CMK (cell line): ENCODE measurements at places on chromosomes 5 and 9.
A peak's percentile ranks its signal among the peaks of the same experiment; 100 is the strongest.

DNA sequence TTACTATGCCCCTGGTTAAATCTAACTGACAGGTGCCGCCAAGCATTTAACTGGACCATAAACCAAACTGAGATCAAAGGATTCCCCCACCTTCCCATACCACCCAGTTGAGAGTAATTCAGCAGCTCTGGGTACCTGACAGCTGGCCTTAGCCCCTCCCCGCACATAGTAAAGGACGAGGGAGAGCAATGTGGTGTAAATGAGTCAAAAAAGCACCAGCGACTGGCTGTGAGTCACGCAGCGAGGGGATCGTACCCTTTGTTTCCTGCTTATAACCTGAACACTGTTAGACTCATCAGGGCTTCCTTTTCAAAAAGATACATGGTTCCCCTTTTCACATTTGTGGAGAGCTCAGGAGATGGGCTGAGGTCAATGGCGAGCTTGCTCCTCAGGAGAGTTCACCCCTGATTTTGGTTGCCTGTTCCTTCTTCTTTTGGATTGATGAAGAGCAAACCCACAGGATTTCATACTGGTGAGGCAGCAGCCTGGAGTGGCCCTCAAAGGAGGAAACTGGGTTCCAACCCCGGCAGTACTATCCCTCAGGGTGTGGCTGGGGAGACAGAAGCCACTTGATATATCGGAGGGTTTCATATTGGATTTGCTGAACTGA is 71.5 kb downstream of the ANKRD33B start:
- no peak for DNase-seq

GRCh38 chr5:56314529-56314928 is 81.4 kb upstream of the ANKRD55 start:
- DNase-seq: no peak

- DNase-seq: no peak
Measured at GRCh38 chr5:114581136-114581535, 219.3 kb downstream of the KCNN2 start.

DNA sequence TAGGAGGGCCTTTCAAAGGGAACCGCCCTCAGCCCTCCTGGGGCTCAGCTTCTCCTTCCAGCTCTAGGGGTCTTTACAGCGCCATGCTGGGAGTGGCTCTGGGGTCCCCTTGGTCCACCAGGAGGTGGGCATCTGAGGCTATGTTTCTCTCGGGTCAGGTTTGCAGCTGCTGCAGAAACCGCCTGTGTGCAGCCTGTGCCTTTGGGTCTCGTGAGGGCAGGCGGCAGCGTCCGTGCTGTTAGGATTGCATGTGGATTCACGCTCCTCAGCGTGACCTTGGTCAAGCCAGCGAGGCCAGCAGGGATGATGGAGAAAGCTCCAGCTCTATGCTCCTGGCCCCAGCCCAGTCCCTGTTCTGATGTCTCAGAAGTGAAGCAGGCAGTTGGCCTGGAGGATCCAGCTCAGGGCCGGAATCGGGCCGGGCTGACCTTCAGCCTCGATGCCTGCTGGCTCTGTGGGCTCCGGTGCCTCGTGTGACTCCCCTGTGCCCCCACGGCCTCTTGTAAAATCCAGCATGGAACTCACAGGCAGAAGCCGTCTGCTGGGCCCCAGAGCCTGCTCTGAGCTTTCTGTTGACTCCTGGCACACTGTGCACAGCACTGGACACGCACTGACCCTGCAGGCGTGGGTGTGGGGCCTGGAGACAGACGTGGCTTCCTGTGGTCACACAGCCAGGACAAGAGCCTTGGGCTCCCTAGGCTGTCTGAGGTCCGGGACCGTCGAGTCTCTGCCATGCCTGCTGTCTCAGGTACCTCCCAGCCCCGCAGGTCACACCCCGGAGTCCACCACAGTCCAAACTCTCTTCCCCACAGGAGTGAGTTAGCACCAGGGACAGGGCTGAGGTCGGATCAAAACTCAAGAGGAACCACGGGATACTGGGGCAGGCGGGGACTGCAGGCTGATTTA is 54.3 kb downstream of the TRIP13 start:
- DNase-seq: no peak

- DNase-seq: no peak
Measured at GRCh38 chr9:80061940-80062339, 490.2 kb downstream of the TLE4 start.

DNA sequence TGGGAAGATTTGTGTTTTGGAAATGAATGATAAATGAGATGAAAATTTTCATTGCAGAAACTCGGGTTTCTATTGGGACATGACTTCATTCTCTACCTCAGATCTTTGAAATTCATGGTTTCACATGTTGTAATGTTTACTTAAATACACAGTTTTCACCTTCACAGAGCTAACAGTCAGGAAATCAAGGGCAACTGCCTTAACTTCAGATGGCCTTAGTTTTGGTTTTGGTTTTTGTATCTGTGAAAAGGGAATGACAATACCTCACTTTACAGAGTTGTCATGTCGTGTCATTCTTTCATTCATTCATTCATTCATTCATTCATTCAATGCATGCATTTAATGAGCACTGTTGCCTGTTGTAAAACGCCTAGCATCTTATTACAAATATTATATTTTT is 41.9 kb downstream of the NIM1K start:
- DNase-seq: no peak

GRCh38 chr9:128159522-128159783 is 612 bp upstream of the BBLN start:
- DNase-seq: peak; percentile 85

DNA sequence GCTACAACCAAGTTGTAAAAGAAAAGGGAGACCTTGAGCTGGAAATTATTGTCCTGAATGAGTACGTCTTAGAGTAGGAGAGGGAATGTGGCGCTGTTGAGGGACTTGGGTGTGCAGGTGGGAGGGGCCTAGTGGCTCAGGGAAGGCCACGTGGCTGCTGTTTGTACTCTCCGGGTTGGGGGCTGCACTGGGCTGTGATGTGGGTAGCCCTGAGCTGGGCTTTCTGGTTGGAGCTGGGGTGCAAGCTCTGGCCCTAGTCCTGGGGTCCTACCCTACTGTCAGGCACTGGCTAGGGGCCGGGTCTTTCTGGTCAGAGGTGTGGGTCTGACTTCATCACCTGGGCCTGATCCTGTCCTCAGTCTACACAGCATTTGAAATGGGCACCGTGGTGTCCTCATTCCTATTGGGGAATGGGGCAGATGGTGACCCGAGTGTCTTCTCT is 19.1 kb upstream of the GLE1 start:
- DNase-seq: no peak

DNA sequence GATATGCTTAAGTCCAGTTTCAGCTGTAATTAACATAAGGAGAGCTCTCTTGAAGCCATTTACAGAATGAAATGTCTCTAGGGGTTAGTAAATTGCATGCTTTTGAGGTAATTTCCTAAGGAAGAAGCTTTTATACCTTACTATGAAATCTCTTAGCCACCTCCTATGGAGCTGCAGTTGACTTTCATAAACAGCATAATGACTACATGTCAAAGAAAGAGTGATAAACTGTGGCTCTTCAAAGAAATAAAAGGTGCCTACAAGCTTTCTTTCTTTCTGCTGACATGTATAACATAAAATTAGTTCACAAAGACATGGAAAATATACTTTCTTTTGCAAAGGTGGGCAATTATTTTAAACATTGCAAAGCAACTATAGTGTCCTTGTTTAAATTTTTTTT is 90.8 kb downstream of the TMEM167A start:
- no peak for DNase-seq

GRCh38 chr9:116589392-116590354 is 97.4 kb upstream of the TRIM32 start:
- DNase-seq: peak; percentile 62

GRCh38 chr5:68283766-68284165 is 68.2 kb downstream of the PIK3R1 start:
- no peak for DNase-seq

GRCh38 chr9:126327714-126328185 is 1.1 kb downstream of the MVB12B start:
- no peak for DNase-seq

- DNase-seq: no peak
Measured at GRCh38 chr9:100521282-100521681, 48.3 kb downstream of the TMEFF1 start.

DNA sequence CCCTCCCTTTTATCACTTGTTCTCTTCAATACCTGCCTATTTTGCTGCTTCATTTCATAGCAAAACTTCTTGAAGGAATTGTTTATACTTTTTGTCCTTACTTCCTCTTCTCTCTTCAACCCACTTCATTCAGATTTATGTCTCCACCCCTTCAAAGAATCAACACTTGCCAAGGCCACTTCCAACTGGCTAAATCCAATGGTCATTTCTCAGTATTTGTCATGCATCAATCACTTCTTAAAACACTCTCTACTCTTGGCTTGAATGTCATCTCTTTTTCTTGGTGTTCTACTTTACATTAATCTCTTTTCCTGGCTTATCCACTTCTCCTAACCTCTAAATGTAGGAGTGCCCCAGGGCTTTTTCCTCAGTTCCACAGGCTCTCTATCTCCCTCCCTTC is 8.3 kb upstream of the FCHO2 start:
- DNase-seq: no peak

- no peak for DNase-seq
Measured at GRCh38 chr9:112771359-112772214, 21.0 kb downstream of the SNX30 start.

GRCh38 chr9:16868701-16869100 is 1.8 kb downstream of the BNC2 start:
- DNase-seq: no peak

GRCh38 chr9:89978185-89978584 is 373.4 kb downstream of the GADD45G start:
- DNase-seq: no peak

DNA sequence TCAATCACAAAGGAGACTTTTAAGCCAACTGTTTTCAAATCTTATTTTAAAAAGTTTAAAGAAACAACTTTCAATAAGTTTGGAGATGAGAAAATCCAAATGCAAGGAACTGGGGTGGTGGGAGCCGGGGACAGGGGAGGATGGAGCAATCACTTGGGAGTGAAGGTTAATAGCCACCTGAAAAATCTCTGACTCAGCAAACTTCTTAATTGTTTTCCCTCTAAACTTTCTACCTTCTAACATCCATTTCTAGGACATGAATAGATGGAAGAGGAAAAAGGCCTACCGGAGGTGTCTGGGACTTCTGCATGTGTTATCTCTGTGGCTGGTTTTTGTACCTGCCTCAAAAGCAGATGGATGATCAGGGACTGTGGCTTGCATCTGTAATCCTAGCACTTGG is 360.6 kb downstream of the OSTF1 start:
- DNase-seq: no peak

DNA sequence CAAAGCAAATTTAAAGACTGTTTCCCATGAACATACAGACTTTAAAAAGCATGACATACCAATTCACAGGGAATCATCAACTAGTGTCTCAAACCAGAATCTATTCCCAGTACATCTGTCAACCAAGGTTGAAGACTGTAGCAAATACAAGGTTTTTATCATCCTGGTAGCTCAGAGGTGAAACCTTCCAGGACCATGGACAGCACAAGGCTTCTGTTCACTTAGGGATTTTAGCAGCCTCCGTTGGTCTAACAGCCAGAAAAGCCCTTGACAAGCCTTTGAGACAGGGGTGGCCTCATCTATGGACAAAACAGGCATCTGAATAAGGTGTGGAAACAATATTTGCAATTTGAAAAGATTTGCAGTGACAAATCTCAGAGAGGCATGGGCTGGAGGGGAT is 119.0 kb downstream of the TRIM32 start:
- no peak for DNase-seq

- DNase-seq: no peak
Measured at GRCh38 chr9:18073002-18073401, 401.0 kb upstream of the ADAMTSL1 start.

DNA sequence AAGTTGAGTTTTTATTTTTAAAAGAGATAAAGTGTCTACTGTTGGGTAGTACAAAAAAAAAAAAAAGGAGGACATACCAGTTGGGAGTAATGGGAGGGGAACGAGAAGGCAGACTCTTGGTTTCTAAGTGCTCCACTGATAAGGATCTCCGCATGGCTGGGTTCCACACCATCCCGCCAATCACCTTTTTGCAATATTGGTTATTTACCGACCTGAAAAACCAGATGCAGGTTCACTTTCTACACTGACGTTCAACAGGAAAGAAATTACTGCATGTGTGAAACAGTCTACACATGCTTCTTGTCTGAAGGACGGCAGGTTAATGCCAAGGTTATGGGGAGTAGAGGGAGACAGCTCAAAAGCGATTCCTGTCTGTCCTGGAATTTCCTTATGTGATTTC is 75.5 kb downstream of the PTPN3 start:
- no peak for DNase-seq

GRCh38 chr9:21121595-21122251 is 19.9 kb downstream of the IFNW1 start:
- no peak for DNase-seq

- no peak for DNase-seq
Measured at GRCh38 chr5:9654886-9655285, 24.7 kb upstream of the TAS2R1 start.

- DNase-seq: no peak
Measured at GRCh38 chr9:89732295-89732938, 127.6 kb downstream of the GADD45G start.

DNA sequence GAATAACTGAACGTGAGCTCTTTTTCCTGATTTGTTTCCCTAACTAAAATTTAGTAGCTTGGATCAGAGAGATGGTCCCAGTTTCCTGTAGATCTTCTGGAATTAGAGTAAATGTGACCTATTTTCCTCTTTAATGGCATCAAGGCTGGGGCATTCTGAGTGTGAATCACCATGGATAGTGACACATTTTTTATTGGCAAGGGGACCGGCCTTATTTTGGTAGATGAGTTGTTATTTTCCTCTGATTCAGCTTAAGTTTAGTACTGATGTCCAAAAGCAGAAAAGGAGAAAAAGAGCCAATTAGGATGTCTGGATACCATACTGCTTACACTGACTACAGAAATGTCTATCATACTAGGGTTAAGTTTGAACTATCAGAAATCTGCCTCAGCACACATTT is 68.1 kb downstream of the RNF38 start:
- DNase-seq: no peak

- no peak for DNase-seq
Measured at GRCh38 chr9:32247168-32247567, 137.3 kb upstream of the ACO1 start.

DNA sequence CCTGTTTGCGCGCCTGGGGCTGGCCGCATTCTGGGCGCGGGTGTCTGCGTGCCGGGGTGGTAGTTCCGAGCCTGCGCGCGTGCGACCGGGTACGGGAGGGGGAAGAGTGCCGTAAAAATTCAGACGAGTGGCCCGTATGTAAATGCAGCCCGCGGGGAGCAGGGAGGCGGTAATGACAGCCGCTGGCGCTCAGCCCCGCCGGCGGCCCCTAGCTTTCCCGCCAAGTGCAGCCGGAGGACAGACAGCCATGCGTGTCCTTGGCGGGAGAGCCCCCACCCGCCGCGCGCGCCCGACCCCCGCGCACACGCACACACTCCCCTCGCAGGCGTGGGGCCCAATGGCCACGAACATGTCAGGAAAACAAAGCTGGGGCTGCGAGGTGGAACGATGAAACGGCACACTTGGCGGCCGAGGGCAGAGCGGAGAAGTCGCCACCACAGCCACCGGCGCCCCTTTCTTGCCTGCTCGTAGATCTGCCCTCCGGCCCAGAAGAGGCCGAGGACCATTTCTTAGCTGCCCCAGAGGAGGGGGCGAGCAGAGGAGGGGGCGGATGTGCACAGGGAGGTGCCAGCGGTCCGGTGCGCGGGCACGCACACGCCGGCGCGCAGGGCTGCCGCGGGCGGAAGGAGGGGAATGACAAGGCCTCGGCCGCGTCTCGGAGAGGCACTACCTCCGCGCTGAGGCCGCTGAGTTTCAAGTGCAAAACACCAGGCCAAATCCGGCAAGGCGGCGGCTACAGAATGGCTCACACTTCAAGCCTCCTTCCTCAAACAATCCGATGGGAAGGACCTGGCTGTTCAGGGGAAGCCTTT is 208.4 kb downstream of the MEF2C start:
- peak; percentile 68 for DNase-seq

- no peak for DNase-seq
Measured at GRCh38 chr5:8864053-8864452, 681.8 kb downstream of the SEMA5A start.
